ENCODE measurements at places on chromosomes 1 and 21.

DNA sequence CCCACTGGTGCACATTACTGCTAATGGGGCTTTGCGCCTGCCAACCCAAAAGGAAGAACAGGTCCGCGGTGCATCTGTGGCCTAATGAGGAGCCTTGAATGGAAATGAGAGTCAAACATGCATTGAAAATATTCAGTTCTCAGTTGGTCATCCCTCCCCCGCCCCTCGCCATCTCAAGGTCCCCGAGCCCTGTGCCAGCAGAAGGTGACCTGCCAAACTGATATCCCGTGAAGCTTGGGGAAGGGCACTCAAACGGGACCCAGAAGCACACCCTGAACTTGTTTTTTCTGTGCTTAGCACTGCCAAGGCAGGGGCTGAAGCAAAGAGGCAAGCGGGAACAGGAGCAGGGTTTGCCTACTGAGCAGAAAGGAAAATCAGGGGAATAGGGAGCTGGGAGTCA, 67.9 kb upstream of the ZNF648 start:
- no peak for DNase-seq

- DNase-seq, result no peak
Observed at GRCh38 chr21:22297575-22297974, 1299.4 kb downstream of the NCAM2 start.

DNA sequence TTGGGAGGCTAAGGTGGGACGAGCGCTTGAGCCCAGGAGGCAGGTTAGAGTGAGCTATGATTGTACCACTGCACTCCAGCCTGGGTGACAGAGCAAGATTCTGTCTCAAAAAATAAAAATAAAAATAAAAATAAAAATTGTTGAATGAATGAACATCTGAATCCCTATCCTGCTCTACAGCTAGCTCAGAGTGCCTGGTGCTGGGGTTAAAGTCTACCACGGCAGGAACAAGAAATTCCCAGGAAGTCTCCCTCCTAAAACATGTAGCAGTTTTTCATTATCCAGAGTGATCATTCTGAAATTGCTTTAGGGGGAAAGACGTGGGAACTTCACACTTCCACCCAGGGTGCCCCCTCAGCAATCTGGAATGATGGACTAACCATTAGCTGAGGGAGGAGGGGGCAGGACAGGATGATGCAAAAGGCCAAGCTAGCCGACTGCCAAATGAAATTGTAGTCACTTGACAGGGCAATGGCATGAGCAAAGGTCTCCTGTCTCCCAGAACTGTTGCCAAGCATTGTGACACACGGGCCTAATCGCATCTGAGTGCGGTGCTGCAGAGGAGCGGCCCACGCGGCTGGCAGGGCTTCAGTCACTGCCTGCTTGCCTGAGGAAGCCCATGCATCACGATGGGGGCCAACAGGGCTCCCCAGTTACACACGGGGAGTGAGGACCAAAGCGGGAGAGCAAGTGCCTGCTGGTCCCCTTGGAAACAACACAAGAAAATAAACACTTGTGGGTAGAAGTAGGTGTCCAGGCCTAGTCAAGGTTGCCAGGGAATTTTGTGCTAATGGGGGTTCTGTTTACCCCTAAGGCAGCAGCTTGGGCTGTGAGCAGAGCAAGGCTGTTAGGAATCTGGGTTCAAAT, 85.7 kb downstream of the NENF start:
- DNase-seq, result no peak

DNA sequence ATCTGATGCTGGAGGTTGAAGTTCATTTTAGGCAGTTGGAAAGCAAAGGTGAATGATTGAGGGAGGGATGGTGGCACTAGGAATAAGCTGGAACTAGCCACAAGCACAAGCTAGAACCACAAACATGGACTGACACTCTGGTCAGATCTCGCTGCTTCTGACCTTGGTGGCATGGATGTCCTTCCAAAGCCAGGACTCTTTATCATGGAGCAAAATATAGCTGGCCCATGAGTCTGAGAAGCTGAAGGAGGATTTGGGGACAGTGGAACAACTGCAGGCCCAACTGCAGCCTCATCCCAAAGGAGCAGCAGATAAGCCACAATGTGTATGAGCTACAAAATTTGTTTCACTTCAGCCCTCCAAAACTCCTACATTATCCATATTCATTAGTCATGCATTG, 35.5 kb downstream of the SRSF11 start:
- DNase-seq, result no peak

DNA sequence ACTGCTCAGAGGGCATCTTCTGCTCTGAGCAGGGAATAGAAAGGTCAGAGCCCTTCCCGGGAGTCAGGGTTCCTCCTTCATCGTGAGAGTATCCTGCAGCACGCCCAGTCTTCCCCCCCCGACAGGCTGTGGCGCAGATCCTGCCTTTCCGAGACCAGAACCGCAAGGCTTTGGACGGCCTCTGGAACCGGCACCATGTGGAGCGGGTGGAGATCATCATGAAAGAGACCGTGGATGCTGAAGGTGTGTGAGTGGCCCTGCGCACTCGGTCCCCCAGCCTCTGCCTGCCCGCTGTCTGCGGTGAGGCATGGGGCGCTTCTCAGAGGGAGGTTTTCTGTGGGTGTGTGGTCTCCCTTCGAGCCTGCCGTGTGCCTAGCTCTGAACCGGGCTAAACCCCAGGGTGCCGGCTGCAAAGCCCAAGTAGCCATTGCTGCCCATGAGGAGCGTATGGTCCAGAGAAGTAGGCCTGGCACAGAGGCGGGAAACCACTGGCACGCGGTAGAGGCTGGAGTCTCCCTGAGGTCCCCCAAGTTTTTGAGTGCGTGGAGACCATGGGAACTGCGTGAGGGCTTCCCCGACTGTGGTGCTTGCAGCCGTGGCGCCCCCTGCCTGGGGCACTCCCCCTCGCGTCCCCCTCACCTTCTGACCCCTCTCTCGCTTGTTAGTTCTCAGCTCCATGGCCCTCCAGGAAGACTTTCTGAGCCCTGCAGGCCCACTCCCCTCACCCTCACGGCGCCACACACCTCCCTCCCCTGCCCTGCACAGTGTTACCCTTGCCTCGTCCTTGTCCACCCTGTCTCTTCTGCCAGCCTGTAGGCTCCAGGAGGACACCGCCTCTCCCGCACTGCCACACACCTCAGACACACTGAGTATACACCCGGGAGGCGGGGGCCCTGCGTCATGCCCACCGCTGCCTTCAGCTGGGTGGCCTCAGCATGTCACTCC, 12.5 kb downstream of the H6PD start:
- DNase-seq, result no peak

DNA sequence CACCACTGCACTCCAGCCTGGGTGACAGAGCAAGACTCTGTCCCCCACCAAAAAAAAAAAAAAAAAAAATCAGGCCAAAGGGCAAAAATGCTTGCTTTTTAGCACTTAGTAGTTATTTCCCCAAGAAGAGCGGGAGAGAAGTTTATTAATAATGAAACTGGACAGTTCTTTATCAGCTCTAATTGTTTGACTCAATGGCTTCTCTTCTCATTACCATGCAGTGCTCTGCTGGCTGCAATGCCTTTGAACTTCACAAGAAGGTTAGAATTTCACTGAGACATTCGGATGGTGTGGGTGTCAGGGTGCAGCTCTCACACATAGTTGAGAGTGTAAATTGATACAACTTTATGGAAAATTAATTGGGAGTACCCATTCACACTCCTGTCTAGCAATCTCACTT, 63.7 kb downstream of the EDARADD start:
- no peak for DNase-seq

- DNase-seq, result no peak
Observed at GRCh38 chr1:35574125-35574654, 1.1 kb downstream of the TFAP2E start.

All from stimulated activated CD8-positive, alpha-beta memory T cell treated with anti-CD3 and anti-CD28 coated beads, Interleukin-4, amount 100 ng/mL, for 48 hours (primary cell).